Heart right ventricle (tissue), 16 donors: ENCODE measurements at places on chromosomes 7 and 10. TPM values are rescaled to one million over a fixed set of nuclear protein-coding genes. Genes with fewer than 3 reads are reported as not detected.

- peaks cover 91% of the 10 kb centered on the region for H3K4me1 ChIP-seq
- no peaks in the 10 kb centered on the region for H3K36me3 ChIP-seq
- H3K27me3 ChIP-seq, result no peaks in the 10 kb centered on the region
- H3K27ac ChIP-seq, result peak overlapping the region; percentile 91
- no peak for DNase-seq
Measured at GRCh38 chr7:139732471-139733167, 45.2 kb downstream of the HIPK2 start.

- no peaks in the 10 kb centered on the region for H3K36me3 ChIP-seq
- DNase-seq, result no peak
- no peaks in the 10 kb centered on the region for H3K27me3 ChIP-seq
- no peak overlapping the region for H3K27ac ChIP-seq
- peaks cover 25% of the 10 kb centered on the region for H3K4me1 ChIP-seq
Measured at GRCh38 chr10:132443605-132443982, 46.6 kb downstream of the PWWP2B start.

- H3K4me1 ChIP-seq, result no peaks in the 10 kb centered on the region
- no peak overlapping the region for H3K27ac ChIP-seq
- H3K36me3 ChIP-seq, result no peaks in the 10 kb centered on the region
- H3K4me3 ChIP-seq, result no peak overlapping the region
Measured at GRCh38 chr10:44697116-44697515, 214.0 kb upstream of the TMEM72 start.

- no peak for DNase-seq
- H3K4me3 ChIP-seq, result no peak overlapping the region
- no peaks in the 10 kb centered on the region for H3K4me1 ChIP-seq
- no peak overlapping the region for H3K27ac ChIP-seq
Measured at GRCh38 chr7:108417144-108417543, 39.1 kb downstream of the NRCAM start.

DNA sequence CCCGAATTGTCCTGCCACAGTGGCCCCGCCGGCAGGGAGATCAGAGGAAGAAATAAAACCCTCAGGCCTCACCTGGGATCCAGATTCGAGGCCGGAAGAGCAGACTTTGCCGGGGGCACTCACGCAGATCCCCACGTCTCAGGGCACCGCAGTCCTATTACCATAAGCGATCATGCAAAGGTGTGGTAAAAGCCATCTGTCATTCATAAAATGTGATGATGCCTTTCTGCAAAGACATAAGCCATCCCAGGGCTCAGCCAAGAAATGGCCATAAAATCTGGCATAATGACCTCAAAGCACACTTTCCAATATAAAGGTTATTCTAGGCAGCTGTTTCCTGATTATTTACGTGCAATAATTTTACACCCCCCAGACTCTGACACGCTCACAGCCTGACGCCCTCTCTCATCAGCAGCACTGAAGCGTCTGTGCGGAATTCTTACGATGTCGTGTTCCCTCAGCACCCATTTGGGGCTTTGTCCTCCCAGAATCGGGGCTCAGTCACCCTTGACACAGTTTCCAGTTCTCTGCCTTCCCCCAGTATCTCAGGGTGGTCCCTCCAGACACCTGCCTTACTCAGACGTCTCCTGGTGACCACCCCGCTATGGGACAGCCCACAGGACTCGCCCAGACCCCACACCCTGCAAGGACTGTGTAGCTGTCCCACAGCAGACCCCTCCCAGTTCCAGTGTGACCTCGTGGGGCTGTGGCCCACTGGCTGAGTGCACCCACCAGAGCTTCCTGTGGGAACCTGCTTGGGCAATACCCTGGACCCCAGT, 74.3 kb upstream of the FAM20C start:
- peaks cover 8% of the 10 kb centered on the region for H3K4me1 ChIP-seq
- H3K4me3 ChIP-seq, result no peak overlapping the region
- H3K27me3 ChIP-seq, result no peaks in the 10 kb centered on the region
- no peaks in the 10 kb centered on the region for H3K36me3 ChIP-seq

DNA sequence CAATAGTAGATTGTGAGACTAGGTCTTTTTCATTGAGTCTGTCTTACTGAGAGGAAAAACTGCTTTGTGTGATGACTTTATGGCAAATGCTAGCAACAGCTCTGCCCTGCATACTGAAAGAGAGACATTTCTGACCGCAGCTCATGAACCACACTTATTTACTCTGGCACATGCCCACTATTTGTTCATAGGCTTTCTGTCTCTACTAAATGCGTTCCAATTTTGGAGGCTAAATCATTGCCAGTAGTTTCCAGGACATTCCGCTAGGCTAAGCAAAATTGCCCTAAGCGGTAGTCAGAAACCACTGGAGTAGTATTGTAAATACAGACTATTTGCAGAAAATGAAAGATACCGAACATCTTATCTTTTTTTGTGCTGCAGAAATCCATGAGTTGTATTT, 55.6 kb upstream of the DLX6 start:
- H3K27ac ChIP-seq, result no peak overlapping the region
- H3K4me3 ChIP-seq, result no peak overlapping the region
- peaks cover 4% of the 10 kb centered on the region for H3K27me3 ChIP-seq
- H3K36me3 ChIP-seq, result no peaks in the 10 kb centered on the region
- DNase-seq, result no peak

DNA sequence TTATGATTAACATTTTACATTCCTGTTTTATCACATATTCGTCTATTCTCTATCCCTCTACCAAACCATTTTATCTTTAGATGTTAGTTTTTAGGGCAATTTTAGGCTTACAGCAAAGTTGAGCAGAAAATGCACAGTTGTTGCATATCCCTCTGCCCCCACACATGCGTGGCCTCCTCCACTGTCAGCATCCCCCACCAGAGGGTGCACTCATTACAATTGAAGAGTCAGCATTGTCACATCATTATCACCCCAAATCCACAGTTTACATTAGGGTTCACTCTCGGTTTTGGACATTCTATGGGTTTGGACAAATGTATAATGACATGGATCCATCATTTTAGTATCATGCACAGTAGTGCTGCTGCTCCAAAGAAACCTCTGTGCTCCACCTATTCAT, 86.4 kb downstream of the WDR37 start:
- no peak overlapping the region for H3K4me3 ChIP-seq
- H3K4me1 ChIP-seq, result no peaks in the 10 kb centered on the region
- no peak for DNase-seq
- H3K27me3 ChIP-seq, result no peaks in the 10 kb centered on the region
- no peak overlapping the region for H3K27ac ChIP-seq

The PLAC9 gene
- 33.6 TPM for total RNA-seq

The GPRIN2 gene
- not detected for total RNA-seq
